ENCODE measurements at places on chromosomes 5 and 9. TPM values are rescaled to one million over a fixed set of nuclear protein-coding genes. Genes with fewer than 3 reads are reported as not detected.

The C5 gene
- 15.5 TPM for polyA plus RNA-seq

The SPINK13 gene
- not detected for polyA plus RNA-seq

DNA sequence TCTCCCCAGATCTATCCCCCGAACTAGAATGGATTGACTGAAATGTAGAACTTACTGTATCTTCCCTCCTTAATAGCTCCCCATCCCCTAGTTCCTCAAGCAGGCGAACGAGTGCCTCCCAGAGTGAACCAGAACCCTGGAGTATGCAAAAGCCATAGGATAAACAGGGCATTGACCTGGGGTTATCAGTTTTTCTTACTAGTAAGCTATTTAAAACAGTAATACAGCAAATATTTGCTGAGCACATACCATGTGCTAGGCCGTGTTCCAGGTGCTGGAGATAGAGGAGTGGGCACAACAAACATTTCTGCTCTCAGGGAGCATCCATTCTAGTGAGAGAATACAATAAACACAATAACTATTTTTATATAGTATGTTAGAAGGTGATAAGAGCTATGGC is 1.8 kb downstream of the SKP2 start:
- DNase-seq = no peak

The TAF1L gene
- 0.10 TPM for polyA plus RNA-seq

The MOB3B gene
- 27.5 TPM for polyA plus RNA-seq

GRCh38 chr5:146426853-146427618 is 20.1 kb upstream of the TCERG1 start:
- no peak for DNase-seq
